Colonic mucosa (tissue), 4 donors: ENCODE measurements at places on chromosomes 7 and 10.

GRCh38 chr10:37680716-37681616, 176.4 kb downstream of the ZNF248 start:
- DNase-seq = no peak

DNA sequence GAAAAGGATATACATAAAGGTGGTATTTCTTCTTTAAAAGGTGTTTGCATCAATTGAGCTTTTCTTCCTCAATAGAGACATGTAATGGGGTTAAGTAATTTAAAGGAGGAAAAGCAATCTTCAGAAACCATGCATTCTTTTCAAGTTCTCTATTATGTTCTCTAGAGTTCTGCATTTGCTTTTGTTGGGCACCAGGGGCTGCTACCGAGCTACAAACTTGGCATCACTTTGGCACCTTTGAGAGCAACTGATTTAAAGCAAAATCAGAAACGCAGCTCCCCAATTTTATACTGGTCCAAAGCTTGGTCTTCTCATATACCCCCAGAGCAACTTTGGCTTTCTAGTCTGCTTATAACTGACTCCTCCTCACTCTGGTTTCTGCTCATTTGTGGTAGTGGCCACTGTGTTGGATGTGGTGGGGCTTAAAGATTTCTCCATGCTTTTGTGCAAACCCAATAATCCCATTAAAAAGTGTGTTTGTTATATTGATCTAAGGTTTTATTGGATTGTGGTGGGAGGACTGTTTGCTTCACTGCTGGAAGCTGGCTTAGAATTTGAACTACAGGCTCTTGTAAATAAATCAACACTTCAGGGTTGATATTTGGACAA, 712.1 kb downstream of the PHTF2 start:
- no peak for DNase-seq

GRCh38 chr10:88522715-88523114, 60.4 kb downstream of the RNLS start:
- DNase-seq = no peak

DNA sequence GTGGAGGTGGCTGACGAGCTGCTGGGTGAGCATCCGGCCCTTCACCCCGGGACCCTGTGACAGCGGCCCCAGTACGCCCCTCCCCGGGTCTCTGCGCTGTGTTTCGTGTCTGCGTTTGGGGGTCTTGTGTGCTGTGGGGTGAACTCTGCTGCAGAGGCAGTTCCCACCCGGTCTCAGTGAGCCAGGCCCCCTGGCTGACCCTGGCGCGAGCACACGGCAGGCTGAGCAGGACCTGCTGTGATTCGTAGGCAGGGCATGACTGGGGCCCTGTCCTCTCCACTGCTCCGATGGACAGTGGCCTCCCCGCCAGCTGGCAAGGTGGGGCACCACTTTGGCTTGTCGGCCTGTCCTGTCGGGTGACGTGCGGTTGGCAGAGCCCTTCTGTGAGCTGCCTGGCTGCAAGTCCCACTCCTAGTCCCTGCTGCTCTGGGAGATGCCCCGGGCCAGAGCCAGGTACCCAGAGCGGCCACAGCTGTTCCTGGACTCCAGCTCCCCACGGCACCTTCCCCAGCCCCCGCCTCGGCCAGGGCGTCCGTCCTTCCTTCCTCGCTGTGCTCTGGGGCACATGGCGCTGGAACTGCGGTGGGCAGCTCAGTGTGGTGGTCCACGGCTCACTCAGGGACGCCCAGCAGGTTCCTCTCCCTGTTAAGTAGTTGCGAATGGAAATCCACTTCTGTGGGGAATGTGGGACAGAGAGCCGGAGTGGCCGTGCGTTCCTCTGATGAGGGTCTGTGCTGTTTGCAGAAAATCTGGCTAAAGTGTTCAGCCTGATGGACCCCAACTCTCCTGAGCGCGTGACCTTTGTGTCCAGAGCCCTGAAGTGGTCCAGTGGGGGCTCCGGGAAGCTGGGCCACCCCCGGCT, 10.5 kb downstream of the GET4 start:
- DNase-seq = no peak

DNA sequence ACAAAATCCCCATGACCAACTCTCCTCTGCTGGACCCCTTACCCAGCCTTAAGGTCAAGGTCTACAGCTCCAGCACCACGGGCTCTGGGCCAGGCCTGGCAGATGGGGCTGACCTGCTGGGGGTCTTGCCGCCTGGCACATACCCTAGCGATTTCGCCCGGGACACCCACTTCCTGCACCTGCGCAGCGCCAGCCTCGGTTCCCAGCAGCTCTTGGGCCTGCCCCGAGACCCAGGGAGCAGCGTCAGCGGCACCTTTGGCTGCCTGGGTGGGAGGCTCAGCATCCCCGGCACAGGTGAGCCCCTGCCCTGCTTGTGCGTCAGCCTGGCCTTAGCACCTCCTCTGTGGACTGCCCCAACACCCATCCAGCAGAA, 27.5 kb upstream of the SLC29A3 start:
- DNase-seq = no peak

GRCh38 chr10:55653531-55653930, 707.5 kb downstream of the ZWINT start:
- no peak for DNase-seq

DNA sequence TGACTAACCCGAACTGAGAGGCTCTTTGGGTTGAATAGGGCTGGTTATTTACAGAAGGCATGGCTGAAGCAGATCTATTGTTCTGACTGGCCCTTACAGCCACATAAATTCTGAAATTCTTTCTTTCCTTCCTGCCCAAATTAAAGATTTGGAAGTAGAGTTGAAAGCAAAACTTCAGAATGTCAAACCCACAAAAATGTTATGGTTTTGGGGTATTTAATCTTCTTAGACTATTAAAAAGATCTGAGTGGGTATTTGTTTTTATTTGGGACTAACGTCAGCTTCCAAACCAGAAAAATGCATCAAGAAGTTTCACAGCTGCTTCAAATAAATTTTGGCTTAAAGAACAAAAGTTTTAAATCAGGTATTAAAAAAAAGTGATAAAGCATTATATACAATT, 124.5 kb downstream of the AHR start:
- no peak for DNase-seq

DNA sequence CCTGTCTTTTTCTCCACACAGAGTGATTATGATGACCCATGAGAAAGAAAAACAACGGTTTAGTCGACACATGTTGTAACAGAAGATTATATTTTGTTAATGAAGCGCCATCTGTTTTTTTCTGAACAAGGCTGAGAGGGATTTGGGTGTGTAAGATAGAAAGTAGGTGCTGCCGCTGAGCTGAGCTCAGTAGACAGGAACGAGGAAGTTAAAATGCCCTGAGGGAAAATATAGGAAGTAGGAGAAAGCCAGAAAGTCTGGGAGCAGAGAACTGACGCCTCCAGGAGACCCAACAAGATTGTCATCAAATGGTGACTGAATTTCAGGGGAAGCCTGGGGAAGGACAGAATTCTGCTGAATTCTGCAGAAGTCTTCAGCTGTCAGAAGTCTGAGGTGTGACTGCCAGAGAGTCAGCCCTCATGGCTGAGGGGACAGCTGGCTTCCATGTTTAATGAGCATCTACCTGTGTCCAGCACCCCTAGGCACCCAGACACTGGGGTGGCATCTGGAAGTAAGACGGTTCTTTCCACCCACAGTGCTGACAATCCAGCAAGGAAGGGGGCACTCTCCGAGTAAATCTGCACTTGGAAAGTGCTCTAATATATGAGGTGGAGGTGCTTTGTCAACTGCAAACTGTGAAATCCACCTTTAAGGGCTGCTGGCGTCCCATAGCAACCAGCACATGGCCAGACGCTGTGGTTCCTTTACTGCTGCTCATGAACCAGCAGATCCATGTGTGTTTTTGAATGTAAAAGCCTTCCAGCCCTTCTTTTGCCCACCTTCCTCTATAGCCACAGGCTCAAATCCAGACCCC, 12.5 kb upstream of the TSPAN15 start:
- DNase-seq = no peak

DNA sequence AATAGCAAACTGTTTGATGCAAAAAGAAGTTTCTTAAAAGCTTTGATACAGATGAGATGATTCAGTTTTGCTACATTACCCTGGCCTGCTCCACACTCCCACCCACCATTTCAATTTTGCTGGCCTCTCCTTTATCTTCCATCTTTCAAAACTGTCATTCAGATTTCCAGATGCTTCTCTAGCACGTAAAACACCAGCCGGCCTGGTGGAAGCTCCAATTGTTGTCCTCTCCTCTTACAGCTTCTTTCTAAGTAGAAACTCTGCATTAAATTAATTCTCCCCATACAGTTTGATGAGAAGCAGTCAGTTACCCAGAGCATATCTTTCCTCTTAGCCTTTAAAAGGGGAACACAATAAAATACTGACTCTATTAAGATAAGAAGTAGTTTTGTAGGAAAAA, 34.3 kb upstream of the ELMO1 start:
- no peak for DNase-seq

- no peak for DNase-seq
Observed at GRCh38 chr10:34216348-34216945, 598.6 kb downstream of the PARD3 start.

DNA sequence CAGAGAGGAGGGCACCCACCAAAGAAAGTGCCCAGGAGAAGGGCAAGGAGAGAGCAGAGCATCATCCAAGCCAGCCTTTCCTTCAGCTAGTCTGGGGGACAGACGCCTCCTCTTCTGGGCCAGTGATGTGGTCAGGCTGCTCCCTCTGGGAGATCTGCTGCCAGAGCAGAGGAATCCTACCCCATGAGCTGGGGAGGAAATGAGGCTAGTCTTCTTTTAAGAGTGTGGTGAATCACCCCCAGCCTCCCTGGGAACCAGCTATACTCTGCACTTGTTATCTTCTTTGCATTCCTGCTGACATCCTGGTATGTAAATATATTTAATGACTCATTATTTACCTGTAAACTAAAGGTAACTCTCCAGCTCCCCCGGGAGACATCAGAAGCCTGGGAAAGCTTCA, 41.6 kb upstream of the EPHB6 start:
- no peak for DNase-seq

DNA sequence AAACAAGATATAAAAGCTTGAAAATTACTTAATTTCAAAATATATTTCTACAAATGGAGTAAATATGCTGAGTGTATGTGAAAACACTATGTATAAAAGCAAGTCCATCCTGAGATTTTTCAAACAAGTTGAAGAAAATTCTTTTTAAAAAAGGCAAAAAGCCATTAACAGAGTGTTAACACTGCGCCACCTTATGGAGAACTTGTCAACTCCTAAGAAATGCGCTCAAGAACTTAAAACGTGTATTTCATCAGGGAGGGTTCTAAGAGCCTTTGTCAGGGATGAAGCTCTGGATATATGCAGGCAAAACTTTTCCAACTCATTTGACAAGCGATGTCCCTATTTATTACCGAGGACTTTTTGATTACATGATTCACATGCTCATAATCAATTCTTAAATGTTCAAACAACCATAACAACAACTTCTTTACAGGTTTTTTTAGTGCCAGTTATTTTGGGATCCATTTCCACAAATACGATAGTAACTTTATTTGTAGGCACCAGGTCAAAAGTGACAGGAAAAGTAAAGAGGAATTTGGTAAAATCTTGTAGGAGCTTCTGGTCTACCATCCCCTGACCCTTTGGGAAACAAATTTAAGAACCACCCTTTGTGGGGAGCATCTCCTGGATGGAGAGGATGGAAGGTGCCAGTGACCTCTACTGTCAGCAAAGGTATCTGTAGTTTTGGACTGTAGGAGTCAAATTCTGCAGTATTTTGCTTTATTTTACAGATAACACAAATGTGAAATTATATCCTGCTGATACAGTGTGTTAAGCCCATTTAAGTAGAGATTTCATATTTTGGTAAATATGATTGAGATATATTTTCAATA, 23.2 kb downstream of the CALCR start:
- DNase-seq = no peak

DNA sequence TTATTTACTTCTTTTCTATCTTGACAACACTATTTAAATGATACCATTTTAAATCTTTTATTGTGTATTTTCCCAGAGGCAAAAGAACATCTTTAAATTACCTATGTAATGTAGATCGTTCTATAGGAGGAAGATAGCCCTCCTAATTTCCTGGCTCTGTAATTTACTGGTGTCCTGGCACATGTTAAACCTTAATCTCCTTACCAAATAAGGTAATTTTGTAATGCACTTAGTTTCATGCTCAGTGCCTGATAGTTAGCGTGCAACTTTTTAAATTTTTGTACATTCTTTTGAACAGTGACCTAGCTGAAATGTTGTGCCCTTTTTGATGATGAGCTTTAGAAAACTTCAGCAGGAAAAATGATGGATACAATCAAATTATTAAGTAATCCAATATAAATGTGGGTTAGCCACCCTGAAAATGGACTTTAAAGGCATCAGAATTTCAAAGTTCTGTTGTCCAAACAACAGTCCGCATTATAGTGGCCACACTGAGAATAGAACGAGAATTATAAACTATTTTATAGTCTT, 81.4 kb downstream of the ABCB5 start:
- DNase-seq = no peak

GRCh38 chr7:122135275-122135674, 8.8 kb downstream of the AASS start:
- no peak for DNase-seq

DNA sequence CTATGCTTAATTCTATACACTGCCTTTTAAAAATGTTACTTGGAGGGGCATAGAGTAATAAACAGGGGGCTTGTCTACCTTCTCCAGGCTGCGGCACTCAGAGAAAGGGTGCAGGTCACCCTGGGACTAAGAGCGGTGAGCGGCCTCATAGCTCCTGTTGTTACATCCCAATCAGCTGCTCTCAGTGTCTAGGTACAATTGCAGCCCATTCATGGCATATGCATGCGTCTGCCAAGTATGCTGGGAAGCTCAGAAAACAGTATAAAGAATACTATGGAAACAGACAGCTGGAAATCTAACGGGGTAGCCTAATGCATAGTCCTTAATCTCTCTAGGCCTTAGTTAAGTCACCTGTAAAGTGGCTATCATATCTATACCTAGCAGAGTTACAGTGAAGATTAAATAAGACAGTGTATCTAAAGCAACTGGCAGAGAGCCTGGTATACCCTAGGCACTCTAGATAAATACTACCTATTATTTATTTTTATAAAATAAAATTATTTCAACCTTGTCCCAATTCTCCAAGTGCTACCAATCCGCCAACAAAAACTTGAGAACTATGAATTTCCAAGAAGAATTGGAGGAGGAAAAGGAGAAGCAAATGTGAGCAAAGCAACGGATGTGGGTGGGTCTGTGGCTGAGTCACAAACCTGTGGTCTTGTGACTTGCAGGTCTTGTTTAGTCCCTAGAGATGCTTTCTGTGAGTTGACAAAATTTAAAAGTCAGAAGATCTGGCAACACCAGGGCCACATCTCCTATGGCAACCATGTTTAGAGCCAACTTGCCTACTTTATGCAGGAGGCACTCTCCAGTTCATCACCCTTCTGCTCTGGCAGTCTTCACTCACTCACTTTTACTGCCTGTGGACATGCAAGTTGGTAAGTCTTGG, 183.0 kb downstream of the RAPGEF5 start:
- DNase-seq = no peak

DNA sequence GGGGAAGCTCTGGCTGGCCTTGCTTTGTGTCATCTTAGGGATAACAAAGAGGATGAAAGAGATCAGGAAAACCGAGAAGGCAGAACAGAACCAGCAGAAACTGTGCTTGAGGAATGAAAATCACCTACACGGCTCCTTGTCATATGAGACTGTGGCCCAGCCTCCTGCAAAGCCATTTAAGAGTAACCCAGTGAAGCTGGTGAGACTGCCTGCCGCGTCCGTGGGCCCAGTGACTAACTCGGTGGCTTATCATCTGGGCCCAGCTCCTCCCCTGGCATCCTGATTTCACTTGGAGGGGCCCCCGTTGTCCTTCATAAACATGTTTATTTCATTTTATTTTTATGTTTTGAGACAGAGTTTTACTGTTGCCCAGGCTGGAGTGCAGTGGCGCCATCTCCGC, 30.7 kb downstream of the HTRA1 start:
- no peak for DNase-seq

- DNase-seq = peak; percentile 10
Observed at GRCh38 chr10:124173298-124173900, 80.0 kb upstream of the CHST15 start.
